ENCODE measurements at places on chromosomes 11 and 22. TPM values are rescaled to one million over a fixed set of nuclear protein-coding genes. Genes with fewer than 3 reads are reported as not detected.
A peak's percentile ranks its signal among the peaks of the same experiment; 100 is the strongest.

Gene CNGA4
- polyA plus RNA-seq, result not detected

Gene TLCD5
- 0.86 TPM for polyA plus RNA-seq

Gene SLC5A12
- 0.03 TPM for polyA plus RNA-seq

Gene PDE2A
- 16.6 TPM for polyA plus RNA-seq

Gene TMX2
- polyA plus RNA-seq, result 69.8 TPM

Gene C11orf21
- polyA plus RNA-seq, result 0.14 TPM

Gene KDM4E
- not detected for polyA plus RNA-seq

- DNase-seq, result no peak
These were observed 304.1 kb downstream of the GUCY1A2 start for GRCh38 chr11:106714199-106714598.

GRCh38 chr11:85385547-85385946, 241.6 kb downstream of the DLG2 start:
- DNase-seq, result no peak

DNA sequence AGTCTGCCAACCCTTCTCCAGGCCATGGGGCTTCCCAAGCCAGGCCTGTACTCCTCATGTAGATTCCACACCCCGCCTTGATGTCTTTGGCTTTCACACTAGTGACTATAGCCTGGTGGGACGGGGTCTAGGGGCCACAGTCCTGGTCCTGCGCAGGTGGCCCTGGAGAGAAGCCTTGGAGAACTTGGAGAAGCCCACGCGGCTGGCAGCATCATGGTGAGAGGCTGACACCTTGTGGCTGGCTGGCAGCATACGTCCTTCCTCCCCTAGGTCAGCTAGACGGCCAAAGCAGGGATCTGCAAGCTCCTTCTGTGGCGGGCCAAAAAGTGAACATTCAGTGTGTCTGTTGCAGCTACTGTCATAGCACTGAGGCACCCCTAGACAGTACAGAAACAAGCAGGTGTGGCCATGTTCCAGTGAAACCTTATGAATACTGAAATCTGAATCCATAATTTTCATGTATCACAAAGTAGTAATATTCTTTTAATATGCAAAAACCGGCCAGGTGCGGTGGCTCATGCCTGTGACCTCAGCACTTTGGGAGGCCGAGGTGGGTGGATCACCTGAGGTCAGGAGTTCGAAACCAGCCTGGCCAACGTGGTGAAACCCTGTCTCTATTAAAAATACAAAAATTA, 42.0 kb downstream of the FAM83F start:
- peak; percentile 66 for DNase-seq

- no peak for DNase-seq
These were observed 2.1 kb downstream of the TMPRSS4 start for GRCh38 chr11:118078911-118079411.

DNA sequence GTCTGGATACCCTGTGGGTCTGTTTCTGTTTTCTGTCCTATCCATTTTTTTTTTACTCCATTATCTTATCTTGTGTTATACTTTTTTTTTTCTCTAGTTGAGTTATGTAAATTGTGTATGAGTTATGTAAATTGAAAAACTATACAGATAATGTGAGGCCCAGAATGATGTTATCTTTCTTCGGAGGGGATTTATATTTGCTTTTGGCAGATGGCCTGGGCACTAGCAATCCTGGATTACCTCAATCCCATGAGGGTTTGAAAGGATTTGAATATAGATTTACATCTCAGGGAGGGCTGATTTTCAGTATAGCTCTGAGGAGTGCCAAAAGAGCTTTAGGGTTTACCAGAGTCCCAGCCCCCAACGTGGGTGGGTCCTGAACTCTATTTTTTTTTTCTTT, 71.0 kb downstream of the CSTPP1 start:
- DNase-seq, result no peak

DNA sequence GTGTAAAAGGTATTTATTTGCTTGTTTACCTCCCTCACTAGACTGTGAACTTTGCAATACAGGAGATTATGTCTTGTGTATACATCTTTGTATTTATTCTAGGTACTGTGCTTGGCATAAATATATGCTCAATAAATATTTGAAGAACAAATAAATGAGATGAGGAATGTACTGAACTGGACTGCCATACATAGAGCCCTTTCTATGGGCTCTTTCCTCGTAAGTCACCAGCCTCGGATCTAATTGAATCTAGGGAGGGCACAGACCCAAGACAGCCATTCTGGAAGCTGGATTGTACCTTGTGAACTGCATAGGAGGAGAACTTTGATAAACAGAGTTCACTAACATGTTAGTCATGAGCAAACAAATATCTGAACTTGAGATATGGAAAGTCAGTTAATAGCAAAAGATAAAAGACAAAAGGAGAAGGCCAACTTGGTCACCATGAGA, 503.9 kb downstream of the INSC start:
- no peak for DNase-seq

GRCh38 chr11:18768472-18768901, 23.1 kb downstream of the PTPN5 start:
- no peak for DNase-seq

- DNase-seq, result no peak
These were observed 49.8 kb downstream of the MICAL2 start for GRCh38 chr11:12160231-12160630.

DNA sequence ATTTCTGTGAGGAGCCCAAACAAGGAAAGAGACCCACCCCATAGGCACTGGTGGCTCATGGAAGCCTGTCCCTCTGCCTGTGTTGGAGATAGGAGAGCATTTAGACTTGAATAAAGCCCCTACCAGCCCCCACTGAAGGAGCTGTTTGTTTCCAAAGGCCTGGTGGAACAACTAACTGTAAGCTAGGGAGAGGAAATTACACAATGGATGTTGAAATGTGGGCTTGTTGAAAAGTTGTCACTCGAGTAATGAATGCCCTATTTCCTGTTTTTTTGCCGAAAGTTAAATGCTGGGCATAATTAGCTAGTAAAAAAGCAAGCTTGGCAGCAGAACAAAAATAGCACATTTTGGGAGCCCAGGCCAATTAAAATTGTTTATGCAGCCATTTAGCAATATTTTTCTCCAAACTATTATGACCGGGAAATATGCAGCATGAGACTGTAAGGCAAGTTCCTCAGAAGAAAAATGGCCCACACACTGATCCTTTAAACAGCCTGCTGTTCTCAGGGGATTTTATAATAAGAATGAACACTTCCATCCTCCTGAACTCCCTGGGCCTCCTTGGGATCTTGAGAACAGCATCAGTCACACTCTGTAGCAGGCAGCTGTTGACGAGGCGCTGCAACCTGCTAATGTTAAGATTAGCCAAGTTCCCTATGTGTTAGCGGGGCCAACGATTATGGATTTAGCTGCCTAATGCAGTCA, 38.6 kb upstream of the LMO2 start:
- no peak for DNase-seq

DNA sequence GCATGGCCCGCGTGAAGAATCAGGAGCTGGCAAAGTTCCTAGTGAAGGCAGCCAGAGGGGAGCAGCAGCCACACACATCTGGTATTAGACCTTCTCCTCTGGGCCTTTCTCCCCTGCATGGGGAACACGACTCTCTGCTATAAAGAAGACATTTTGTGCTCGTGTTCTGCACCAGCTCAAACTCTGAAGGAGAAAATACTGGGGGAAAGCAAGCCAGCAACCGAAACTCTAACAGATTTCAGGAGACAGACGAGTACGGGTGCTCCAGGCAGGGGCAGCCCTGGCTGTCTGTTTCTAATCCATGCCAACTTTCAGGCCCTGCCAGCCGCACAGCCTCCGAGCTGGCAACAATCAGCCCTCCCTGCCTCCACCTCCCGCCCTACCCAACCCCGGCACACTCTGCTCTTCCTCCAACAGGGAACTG, 296.3 kb downstream of the BRD1 start:
- no peak for DNase-seq

- no peak for DNase-seq
These were observed 64.9 kb downstream of the SPECC1L start for GRCh38 chr22:24335496-24335895.

DNA sequence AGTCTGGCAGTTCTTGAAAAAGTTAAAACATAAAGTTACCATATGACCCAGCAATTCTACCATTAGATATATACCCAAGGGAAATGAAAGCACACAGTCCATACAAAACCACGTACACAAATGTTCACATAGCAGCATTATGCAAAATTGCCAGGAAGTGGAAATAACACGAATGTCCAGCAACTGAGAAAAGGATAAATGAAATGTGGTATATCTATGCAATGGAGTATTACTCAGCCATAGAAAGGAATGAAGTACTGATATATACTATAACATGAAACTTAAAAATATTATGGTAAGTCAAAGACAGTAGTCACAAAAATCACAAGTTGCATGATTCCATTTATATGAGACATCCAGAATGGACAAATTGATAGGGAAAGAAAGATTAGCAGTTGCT, 57.9 kb downstream of the C2CD3 start:
- DNase-seq, result no peak

Data from liver (tissue), 10 donors.